ENCODE measurements at places on chromosomes 6 and 20. TPM values are rescaled to one million over a fixed set of nuclear protein-coding genes. Genes with fewer than 3 reads are reported as not detected.

DNA sequence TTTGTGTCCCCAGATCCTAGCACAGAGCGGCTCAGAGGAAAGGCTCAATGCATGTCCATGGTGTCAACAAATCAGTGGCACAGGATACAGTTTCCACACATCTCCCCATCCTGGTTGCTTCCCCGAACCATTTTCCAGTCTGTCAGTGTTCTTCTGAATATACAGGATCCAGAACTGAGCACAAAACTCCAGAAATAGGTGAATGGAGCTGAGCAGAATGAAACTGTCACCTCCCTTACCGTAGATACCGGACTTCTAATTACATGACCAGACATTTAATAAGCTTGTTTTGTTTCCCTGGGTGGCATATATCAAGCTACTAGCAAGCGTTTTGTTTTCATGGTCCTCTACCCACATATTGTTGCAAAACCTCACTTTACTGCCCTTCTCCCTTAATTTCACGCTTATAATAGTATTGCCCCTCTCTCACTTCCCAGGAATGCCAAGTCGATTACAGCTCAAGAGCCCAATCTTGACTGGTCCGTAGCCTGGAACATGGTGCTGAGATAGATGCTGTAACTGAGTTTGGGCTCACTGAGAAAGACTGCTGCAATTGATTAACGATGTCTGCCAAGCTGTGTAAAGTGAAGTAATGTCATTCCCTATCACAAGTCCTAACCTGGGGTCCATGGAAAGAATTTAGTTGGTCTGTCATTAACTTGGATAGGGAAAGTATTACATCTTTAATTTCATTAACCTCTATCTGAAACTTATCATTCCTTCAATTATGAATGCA is 12.0 kb upstream of the SCRT2 start:
- no peak for DNase-seq

- no peak for DNase-seq
Measured at GRCh38 chr20:59564171-59564570, 40.2 kb upstream of the PHACTR3 start.

DNA sequence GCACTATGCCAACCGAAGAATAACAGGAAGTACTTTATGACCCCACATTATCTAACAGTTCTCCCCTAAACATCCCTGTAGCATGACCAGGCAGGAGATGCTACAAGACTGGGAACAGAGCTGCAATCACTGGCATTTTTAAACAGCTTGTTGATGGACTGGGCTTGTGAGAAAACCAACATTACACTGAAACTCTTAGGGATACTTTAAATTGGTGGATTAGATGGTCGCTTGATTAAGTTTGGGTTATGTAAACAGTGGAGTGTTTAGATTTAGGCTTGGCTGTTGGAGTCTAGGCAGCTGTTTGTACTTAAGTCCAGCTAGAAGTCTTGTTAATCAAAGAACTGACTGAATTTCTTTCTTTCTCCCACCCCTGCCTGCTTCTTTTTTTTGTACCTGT is 234.1 kb upstream of the BMP2 start:
- DNase-seq = no peak

DNA sequence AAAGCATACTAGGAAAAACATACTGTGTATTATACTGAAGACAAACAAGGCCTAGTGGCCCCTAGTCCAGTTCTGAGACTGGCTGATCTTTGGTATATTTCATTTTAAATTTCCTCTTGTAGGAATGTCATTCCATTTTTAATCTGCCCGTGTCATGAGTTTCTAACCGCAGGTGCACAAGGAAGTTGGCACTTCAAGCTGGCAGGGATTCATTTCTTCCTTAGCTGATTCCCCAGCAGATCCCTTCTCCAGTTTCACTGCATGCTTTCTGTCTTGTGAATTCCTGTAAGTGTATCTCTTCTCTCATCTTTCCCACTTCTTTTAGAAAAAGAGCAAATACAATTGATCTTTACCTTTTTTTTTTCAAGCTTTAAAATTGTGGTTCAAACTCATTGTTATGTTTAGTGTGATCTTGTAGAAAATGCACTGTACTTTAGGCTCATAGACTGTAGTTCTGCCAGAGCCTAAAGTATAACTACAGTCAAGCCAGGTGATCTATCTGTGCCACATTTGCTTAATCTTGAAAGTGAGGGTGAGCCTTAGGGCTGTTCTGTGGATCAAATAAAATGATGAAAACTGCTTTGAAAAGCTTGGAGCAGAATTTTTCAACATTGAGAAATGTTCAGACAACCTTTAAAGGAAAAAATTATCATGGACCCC is 37.0 kb downstream of the RNF217 start:
- peak; percentile 13 for DNase-seq

- no peak for DNase-seq
Measured at GRCh38 chr20:9236458-9236857, 167.6 kb downstream of the PLCB4 start.

DNA sequence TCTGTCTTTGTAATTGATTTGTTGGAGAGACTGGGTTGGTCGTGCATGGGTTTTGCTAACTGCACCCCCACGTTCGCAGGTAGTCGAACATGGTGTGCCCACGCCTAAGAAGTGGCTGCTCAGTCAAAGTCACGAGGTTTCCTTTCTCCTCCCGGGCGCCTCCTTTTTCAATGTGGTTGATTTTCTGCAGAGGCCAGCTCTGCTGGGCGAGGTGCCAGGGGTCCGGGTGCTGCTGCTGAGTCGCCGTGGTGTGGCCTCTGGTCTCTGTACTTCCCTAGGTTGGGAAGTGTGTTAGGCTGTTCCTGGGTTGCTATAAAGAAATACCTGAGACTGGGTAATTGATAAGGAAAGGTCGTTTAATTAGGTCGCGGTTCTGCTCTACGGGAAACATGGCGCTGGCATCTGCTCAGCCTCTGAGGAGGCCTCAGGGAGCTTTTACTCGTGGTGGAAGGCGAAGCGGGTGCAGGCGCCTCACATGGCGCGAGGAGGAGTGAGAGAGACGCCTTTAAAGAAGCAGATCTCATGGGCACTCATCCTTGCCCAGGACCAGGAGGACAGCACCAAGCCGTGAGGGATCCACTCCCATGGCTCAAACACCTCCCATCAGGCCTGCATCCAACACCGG is 14.1 kb downstream of the OSBPL2 start:
- DNase-seq = peak; percentile 37

GRCh38 chr6:170132561-170132991 is 158.3 kb downstream of the DLL1 start:
- DNase-seq = no peak

GRCh38 chr6:169158174-169158573 is 95.5 kb downstream of the THBS2 start:
- DNase-seq = no peak

IP6K3 gene
- not detected for total RNA-seq

FLOT1 gene
- 137 TPM for total RNA-seq

TMEM200A gene
- not detected for total RNA-seq

Measured in MG63 (cell line).